Stimulated activated CD4-positive, alpha-beta T cell treated with anti-CD3 and anti-CD28 coated beads, Interleukin-1b, Interleukin-23, amount 100 ng/mL, for 1 hour (primary cell): ENCODE measurements at places on chromosomes 4 and X.

- no peak for DNase-seq
These were observed 56.9 kb upstream of the TADA2B start for GRCh38 chr4:6986072-6986780.

DNA sequence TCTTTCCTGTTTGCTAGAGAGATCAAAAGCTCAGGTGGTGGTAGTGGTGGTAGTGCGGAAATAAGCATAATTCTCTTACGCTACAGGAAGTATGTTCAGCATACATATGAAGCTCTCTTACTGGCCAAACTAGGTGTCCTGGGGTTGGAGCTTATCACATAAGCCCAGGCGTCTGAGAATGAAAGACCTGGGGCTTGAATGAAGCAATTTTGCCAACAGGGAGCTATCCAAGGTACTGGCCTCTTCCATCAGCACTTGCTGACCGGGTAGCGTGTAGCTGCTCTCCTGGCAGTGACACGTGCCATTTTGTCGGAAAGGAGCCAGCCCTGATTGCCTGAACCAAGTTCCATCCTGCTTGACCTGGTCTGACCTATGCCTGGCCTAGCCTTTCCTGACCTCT is 65.9 kb upstream of the HPF1 start:
- no peak for DNase-seq

GRCh38 chr4:161320377-161320776 is 843.4 kb downstream of the FSTL5 start:
- no peak for DNase-seq

GRCh38 chr4:179750374-179750773 is 2308.1 kb upstream of the AGA start:
- DNase-seq, result no peak
